AG09319 (cell line): ENCODE measurements at places on chromosomes 3 and 15.

DNA sequence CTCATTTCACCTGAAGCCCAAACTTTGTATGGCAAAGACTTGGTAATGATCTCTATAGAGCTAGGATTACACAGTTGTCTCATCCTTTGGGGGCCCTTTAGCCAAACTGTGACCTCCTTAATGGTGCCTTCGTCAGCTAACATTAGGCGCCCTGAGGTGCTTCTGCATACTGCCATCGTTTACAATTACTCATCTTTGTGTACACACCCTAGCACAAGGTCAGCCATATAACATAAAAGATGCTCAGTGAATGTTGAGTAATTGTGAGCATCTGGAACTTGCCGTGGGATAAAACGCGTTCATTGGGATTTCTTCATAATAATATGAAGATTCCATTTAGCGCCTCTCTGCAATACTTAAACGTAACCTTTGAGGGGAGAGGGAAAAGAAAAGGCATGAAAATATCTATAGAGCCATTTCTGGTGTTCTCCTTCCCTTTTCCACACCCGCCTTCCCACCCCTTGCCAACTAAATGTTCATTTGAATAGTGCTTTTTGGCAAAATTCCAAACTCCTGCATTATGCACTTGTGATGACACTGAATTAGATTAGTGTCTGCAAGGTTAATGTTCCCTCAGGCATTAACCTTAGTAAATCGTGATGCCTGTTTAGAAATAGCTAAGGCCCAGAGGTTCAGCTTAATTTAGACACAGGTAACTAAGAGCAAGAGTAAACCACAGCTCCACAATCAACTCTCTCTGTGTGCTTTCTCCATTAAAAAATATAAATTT, 990 bp upstream of the ZNF148 start:
- no peak for DNase-seq

DNA sequence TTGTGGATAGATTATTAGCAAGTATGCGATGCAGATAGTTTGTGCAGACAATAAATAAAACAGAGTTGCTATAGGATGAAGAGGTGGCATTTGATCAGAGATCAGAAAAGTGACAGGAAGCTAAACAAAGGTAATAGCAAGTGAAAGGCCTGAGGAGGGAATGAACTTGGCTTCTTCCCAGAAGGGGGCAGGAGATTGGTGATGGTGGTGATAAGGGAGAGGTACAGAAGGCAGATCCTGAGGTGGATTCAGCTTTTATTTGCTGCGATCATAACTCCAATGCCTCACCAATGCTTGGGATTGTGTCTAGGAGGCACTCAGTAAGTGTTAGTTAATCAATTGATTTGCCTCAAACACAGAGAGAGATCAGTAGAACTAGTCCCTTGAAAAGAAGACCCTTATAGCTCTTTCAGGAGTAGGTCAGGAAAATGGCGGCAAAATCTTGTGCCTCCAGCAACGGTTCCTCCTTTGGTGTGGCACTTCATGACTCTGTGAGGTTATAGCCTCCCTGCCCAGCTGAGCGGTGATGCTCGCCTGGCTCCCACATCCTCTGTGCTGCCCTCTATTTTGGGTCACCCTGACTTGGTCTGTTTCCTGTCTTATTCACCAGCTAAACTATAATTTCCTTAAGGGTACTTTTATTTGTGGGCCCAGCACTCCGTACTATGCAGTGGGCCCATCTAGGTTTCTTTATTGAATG, 37.5 kb downstream of the TGFBR2 start:
- no peak for DNase-seq

- no peak for DNase-seq
These were observed 157.8 kb upstream of the ROPN1 start for GRCh38 chr3:124149771-124150170.

DNA sequence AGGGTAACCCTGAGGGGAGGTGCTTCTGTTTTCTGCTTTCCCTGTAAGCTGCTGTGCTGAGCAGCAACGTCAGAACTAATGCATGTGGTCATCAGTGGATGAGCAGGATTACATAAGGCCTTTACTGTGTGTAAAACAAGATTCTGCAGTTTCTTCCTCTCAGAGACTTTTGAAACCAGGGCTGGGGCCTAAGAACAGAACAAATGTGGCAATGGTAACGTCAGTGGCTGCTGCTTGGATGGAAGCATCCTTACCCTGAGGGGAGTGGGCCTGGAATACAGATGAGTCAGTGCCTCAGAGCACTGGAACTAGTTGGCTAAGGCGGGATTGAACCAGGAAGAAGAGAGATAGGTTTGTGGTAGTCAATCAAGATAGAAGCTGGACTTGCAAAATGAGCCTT, 180.2 kb upstream of the KCNH8 start:
- DNase-seq, result no peak

- DNase-seq, result no peak
These were observed 20.2 kb downstream of the ATOSA start for GRCh38 chr15:52658955-52659354.

- no peak for DNase-seq
These were observed 39.1 kb downstream of the MYO1E start for GRCh38 chr15:59333401-59334075.

- DNase-seq, result no peak
These were observed 128.8 kb upstream of the NR2F2 start for GRCh38 chr15:96201696-96202095.

DNA sequence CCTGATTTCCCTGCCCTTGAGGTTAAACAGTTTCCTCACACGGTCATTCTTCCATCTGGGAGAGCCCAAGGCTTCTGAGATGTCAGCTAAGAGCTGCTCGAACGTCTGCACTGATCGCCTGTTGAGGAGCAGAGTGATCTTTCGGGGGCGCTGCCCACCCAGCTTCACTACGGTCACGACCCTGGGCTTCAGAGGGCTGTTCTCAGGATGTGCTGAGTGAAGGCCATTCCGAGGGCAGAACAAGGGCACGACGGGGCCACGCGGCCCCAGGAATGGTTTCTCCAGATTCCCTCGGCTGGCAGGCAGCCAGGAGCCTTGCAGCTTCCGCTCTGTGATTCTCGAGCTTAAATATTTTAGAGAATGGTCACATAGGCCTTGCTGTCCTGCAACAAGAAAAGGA, 25.7 kb downstream of the DCLK3 start:
- DNase-seq, result no peak

DNA sequence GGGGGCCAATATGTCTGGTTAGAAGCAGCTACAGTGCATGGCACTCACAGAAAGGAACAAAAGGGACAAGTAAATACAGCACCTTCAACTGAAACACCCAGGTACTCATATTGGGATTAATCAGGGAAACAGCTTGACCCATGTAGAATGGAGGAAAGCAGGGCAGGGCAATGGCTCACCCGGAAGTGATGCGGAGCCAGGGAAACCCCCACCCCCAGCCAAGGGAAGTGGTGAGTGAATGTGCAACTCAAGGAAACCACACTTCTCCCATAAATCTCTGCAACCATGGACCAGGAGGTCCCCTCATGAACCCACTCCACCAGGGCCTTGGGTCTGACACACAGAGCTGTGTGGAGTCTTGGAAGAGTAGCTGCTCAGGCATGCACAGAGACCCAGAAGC, 117.1 kb downstream of the MTHFS start:
- no peak for DNase-seq

DNA sequence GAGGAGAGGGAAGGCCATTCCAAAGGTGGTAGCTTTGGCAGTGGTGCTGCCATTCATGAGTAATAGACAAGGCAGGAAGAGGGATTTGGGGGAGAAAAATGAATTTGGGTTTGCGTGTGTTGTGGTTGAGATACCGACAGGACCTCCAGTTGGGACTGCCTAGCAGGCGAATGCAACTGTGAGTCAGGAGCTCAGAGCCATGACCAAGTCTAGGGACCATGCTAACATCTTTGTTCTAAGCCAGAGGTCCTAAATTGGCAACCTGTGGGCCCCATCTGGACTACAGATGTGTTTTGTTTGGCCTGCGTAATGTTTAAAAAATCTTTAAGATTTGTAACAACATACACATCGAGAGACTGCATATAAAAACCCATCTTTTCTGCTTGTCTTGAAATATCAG, 61.6 kb downstream of the SAMMSON start:
- DNase-seq, result no peak

- no peak for DNase-seq
These were observed 20.6 kb downstream of the MAP2K5 start for GRCh38 chr15:67563092-67563491.

DNA sequence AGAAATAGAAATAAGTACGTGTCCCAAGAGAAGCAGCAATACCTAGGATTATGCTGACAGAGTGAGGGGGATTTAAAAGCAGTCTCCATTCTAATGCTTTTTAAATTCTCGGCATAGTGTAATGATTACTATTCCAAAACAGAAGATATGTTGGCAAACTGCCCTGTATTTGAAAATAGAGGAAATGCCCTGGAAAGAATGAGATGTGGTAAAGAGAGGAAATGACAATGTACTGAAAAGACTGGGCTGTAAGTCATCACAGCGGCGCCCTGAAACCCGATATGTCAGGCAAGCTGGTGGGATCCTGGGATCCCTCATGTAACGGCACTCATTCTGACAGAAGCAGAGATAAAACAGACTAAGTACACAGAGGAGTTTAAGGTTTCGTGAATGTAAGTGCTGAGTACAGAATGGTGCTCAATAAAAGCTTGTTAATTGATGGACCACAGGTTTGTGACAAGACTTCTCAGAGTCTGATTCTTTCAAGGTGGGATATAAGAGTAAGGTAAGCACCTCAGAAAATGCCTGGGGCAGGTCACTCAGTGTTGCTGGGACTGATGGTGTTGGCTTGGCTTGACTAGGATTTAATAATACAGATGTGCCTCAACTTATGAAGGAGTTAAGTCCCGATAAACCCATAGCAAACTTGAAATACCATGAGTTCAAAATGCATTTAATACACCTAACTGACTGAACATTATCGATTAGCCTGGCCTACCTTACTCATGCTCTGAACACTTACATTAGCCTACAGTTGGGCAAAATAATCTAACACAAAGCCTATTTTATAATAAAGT, 91.4 kb downstream of the NFKBIZ start:
- peak; percentile 75 for DNase-seq

DNA sequence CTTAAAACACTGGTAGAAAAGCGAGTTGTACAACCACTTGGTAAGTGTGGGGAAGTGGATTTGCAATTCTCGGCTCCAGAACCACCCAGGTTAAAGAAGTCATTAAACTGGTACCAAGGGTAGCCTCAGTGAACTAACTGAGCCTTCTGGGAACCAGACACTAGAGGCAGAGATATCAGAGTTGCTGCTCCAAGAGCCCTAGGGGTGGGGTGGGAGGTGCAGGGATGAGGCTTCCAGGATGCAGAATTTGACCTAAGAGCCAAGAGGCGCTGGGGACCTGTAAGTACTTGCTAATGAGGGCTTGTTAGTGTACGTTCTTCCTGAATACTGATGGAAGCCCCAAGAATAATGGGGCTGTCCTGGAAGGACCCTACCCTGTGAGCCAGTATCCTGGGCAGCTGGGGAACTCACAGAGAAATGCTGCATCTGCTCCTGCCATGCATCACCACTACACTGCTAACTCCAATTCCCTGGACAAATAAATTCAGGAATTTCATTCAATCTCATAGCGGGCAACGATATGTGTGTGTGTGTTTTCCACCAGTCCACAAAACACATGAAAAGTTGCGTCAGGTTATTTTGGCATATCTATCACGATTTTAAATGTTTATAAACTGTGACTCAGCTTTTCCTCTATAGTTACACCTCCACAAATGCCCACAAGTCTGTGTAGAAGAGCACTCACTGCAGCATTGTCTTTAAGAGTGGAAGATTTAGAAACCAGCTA, 23.8 kb downstream of the STIMATE start:
- peak; percentile 42 for DNase-seq
